B cell (primary cell): ENCODE measurements at places on chromosomes 2 and 18. TPM values are rescaled to one million over a fixed set of nuclear protein-coding genes. Genes with fewer than 3 reads are reported as not detected.
A peak's percentile ranks its signal among the peaks of the same experiment; 100 is the strongest.

ANKRD30BL gene
- not detected in 2 replicates for polyA plus RNA-seq

CROCC2 gene
- not detected in 2 replicates for polyA plus RNA-seq

DNA sequence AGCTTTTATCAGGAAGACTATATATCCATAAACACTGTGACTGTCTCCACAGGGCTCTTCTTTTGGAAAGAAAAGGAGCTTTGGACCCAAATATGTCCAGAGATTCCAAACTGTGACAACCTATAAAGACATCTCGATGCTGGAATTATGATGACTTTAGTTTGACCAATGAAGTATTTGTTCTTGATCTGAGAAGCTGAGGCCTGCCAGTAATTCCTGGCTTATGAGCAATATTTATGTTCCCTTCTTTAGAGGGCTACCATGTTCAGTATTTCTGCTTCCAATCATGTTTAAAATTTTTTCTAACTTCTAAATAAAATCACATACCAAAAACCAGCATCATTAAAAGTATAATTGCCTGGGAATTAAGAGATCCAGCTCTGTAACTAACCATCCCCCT lies 41.1 kb downstream of the FEZ2 start:
- DNase-seq, result no peak

DNA sequence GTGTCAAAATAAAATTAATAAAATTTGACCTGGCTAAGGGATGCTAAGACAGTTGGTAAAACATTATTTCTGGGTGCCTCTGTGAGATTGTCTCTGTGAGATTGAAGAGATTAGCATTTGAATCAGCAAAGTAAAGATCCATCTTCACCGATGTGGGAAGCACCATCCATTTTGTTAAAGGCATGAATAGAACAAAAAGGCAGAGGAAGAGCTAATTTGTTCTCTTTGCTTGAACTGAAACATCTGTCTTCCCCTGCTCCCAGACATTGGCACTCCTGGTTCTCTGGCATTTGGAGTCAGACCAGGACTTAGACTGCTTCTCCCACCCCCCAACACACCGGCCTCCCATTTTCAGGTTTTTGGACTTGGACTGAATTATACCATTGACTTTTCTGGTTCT lies 603.8 kb upstream of the LINC00305 start:
- no peak for DNase-seq

DNA sequence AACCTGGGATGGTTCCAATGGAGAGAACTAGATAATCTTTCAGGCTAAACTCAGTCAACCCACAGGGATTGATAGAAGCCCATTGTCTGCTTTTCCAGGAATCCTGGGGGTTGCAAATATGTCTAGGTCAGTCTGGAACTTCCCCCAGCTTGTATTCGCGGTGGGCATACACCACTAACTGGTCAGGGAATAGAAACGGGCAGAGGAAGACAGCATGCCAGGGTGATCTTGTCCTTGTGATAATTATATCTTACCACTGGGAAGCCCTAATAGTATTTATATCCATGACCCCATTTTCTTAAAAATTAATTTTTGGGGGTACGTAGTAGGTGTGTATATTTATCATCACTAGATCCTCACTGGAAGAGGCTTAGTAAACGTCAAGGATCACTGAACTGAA lies 101.9 kb downstream of the SETBP1 start:
- no peak for DNase-seq

DNA sequence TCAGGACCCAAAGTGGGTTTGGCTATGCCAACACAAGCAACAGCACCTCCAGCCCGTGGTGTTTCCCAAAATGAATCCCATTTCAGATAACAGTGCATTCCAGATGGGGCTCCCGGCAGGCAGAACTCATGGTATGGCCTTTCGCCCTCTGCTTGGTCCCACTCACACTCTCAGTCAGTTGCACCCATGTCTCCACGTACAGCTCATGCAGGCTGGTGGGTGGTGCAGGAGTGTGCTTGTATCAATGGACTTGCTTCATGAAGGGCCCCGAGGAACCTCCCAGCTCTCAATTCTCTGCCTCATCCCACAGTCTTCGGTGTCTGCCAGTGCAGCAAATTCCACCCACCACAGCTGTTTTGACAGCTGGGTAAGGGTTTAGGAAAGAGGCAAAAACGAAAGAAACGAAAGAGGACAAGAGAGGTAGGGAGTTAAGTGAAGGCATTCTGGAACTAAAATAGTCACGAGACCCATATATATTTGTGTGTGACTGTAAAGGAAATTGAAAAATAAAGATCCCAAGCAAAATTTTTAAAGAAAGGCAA lies 278.1 kb downstream of the DCDC2C start:
- DNase-seq, result no peak

- peak; percentile 80 for DNase-seq
These were observed 3.5 kb upstream of the BCL2 start for GRCh38 chr18:63322908-63323634.

DNA sequence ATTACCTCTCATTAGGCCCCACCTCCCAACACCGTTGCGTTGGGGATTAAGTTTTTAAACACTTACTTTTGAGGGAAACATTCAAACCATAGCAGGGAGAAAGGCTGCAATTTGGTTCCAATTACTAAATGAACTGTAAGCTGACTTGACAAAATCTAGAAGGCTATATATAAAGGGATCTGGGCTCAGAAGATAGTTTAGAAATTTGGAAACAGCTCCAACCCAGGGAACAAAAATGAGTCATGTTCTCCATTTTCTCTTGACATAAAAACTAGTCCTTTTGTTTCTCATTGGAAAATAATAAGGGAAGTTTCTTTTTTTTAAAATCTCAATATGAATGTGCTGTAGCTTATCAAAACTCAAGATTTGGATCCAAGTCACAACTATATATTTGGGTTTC lies 17.5 kb downstream of the MOGAT1 start:
- no peak for DNase-seq

DNA sequence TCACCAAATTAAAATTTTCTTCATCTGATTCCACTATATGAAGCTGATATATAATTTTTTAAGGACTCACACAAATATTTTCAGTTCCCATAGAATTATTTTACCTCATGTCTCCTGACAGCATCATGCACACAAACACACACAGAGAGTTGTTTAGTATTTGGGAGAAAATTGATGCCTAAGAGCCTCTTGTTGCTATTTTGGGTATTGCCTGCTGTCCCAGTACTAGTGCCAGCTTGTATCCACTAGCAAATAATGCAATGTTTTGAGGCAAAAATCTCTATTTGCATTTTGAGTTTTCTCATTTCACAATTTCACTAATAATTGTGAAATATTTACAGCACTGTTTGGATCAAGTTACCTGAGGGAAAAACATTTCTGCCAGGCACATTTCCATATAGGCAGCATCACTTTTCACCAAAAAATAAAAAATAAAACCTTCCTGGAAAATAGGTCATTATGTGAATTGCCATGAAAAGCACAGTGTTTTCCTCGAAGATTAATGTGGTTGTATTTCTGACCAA lies 328.2 kb downstream of the KCNJ3 start:
- DNase-seq, result no peak

BARD1 gene
- polyA plus RNA-seq, result 4.3 and 5.5 TPM in 2 replicates

OXER1 gene
- 3.2 and 3.7 TPM in 2 replicates for polyA plus RNA-seq

ZNF407 gene
- polyA plus RNA-seq, result 4.5 TPM in 2 replicates

DNA sequence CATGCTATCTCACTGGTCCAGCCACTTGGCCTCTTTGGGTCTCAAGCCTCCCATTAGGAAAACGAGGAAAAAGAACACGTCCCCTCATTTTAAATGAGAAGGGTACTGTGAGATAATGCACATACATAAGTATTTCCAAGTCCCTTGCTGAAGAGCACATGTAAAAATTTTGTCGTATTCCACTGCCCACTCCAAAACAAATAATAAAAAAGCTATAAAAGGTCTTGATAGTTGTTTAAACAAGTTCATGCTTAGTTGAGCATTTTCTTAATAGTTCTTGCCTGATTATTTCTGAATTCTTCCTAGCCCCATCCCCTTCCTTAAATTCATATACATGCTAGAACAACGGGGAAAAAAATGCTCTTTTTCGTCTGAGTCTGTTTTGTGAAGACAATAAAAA lies 110.2 kb upstream of the RNU4ATAC start:
- DNase-seq, result no peak

DNA sequence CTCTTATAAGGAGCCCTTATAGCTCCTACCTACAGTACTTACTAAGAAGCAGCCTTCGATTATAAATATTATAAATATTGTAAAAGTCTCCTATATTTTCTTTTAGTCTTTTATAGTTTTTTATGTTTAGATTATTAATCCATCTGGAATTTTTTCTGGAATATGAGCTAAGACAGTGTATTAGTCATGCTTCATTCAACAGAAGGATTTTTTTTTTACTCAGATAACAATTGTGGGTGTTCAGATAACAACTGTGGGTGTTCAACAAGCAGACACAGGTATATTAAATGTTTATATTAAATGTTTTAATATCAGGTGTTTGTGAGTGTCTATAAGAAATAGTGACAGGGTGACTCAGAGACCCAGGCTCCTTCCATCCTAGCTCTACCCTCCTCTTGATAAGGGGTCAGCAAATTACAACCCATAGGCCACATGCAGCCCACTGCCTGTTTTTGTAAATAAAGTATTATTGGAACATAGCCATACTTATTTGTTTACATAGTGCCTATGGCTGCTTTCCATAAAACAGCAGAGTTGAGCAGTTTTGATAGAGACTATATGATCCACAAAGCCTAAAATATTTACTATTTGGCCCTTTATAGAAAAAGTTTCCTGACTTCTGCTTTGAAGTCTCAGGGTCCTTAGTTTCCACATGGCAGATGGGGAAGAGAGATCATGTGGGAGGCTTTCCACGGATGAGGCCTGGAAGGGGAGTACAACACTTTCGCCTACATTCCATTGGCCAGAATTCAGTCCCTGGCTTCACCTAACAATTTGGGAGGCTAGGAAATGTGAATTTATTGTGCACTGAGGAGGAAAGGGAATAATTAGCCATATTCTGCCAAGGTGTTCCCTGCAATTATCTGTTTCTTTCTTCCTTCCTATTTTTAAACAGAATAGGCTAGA lies 4.3 kb upstream of the SPATS2L start:
- DNase-seq, result no peak

DNA sequence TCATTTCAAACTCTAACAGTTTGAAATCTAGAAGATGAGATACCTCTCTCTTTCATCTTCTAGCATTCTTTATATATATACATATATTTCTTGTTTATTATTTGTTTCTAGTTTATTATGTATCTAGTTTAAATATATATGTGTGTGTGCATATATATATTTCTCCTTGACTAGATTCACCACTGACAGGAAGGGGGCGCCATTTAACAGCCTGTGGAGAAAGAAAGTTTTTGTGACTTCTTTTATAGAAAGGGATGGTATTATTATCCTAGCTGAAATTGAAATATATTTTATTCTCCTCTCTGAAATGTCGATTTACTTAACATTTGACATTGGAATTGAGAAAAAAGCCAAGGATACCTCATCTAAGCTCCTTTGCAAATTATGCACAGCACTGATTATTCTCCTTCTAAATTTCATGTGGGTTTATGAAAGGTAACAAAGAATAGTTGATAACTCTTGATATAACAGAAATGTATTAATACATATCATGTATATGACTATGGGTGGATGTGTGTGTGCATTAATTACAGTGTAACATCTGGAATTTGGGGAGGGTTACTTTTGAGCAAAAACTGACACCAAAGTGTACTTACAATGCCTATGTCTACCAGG lies 160.7 kb upstream of the NT5C1B start:
- peak; percentile 36 for DNase-seq

NYAP2 gene
- 0.12 TPM in 1 of 2 replicates, not detected in the other for polyA plus RNA-seq

TUBA4B gene
- polyA plus RNA-seq, result 0.12 TPM in 1 of 2 replicates, not detected in the other

- no peak for DNase-seq
These were observed 1413.7 kb upstream of the TMEFF2 start for GRCh38 chr2:193608451-193608850.

POTEC gene
- not detected in 2 replicates for polyA plus RNA-seq

GRCh38 chr2:223654384-223654915 lies 52.3 kb upstream of the SCG2 start:
- DNase-seq, result no peak

DNA sequence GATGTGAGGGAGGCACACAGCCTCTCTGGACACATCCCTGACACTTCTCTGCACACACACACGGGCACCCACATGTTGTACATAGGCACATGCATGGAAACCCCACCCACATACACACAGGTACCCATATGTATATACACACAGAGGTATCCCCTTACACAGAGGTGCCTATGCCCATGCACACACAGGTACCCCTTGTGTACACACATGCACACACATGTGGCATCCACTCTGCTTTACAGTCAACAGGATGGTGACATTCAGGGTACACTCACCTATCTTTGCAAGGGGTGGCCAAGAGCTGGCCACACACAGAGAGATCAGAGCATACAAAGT lies 59.5 kb downstream of the FAM168B start:
- no peak for DNase-seq

- no peak for DNase-seq
These were observed 446.3 kb downstream of the LPIN1 start for GRCh38 chr2:12192762-12193161.

DNA sequence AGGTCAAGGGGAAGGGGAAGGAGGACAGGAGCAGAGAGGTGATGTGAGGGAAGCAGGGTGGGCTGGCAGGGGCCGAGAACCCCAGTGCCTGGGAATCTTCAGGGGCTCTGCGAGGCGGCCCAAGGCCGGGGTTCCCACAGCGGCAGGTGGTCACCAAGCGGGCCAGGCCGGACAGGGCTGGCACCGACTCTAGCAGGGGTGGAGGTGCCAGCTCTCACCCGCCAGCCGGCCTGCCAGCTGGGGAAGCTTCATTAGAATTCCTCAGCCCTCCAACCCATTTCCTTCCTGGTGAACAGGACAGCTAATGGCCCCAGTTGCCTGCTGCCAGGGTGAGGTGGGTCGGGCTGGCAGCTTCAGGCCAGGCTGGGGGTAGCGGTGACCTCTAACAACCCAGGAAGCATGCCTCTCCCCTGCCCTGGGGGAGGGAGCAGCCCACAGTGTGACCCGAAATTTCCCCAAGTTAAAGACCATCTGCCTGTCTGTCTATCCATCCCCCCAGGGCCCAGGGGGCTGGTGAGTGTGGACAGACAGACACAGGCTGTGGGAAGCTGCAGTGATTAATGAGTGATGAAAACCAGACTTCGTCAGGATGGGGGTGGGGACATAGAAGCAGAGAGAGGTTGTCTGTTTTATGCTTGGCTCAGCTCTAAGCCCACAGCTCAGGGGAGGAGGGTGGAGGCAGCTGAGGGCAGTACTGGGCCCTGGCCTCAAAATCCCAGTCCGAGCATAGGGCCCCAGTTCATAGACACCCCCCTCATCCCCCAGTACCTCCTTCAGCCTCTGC lies 144.1 kb downstream of the ZFP36L2 start:
- no peak for DNase-seq

DNA sequence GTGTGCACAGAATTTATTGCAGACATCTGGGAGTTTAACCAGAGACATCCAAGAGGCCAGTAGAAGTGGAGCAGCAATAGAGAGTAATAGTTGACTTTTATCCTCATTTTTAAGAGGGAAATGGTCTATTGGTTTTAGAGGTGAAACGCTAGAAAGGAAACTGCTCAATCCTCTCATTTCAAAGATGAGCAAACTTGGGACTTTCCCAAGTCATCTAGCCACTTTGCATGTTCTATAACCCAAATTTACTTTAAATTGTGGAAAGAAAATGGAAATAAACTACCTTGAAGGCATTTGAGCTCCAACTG lies 601.7 kb downstream of the ARHGAP15 start:
- no peak for DNase-seq

GRCh38 chr2:213279971-213280370 lies 4.3 kb upstream of the SPAG16 start:
- DNase-seq, result no peak

GRCh38 chr2:130390460-130391057 lies 34.7 kb downstream of the PTPN18 start:
- DNase-seq, result peak; percentile 43

CDK15 gene
- not detected in 2 replicates for polyA plus RNA-seq
